ENCODE measurements at places on chromosomes 7 and 10.

DNA sequence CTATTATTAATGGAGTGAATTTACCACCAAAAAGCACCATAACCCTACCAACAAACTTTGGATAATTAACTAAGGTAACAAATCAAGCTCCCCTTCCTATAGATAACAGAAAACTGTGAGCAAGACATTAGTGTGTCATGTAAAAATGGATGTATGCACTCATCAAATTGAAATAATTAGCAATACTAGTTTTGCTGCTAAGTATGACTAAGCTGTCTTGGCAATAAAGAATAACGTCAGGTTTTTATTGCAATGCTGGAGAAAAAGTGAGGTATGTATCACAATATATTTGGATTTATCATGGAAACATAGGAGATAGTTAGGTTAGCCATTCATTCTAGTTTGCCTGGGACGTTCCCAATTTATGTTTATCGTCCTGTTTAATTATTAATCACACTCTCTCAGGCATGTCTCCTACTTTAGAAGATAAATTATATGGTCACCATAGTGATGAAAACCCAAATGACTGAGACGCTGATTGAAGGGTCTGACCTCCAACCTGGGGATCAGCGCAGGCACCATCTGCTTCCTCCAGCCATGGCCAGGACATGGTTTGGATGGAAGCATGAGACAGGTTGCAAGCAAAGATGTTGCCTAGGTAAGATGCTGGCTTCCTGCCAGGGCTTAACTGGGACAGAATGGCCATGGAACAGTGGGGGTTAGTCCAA lies 125.6 kb downstream of the FANK1 start:
- no peak for DNase-seq

DNA sequence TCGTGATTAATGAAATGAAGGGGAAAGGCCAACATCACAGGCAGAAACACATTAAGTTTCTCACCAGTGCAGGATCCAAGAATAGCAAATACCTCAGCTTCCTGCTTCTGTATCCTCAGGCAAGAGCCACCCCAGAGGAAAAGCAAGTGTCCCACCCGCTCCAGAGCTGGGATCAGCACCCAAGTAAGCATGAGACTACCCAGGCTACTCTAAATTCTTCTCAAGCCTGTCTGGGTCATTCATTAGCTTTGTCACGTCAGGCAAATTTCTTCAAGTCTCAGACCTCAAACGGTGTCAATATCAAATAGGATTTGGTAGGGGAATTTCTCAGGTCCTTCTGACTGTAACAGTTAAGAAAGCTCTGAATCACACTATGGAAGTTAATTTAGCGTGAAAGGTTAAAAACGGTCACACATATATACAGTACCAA lies 59.0 kb downstream of the GNA12 start:
- DNase-seq: no peak

GRCh38 chr7:155327590-155328320 lies 30.1 kb downstream of the INSIG1 start:
- DNase-seq: no peak

GRCh38 chr7:5448378-5449037 lies 24.9 kb upstream of the TNRC18 start:
- DNase-seq: no peak

- DNase-seq: no peak
Measured at GRCh38 chr10:89458291-89458690, 43.9 kb downstream of the IFIT5 start.

DNA sequence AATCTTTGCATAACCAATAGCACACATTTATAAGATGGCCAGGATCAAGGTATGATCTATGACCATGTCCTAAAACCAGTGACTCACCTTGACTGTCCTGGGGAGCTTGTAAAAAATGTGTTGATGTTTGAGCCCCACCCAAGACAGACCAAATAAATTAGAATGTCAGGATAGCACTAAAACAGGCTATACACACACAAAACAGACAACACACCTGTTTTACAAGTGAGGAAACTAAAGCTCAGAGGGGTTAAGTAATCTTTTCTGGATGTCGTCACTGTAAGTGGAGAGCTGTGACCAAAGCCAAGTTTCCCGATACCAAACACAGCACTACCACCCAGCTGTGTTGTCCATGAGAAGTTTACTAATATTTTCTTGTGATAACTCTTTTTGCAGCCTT lies 84.5 kb downstream of the AVL9 start:
- DNase-seq: no peak

GRCh38 chr10:93495654-93496321 lies 624 bp upstream of the CEP55 start:
- DNase-seq: peak; percentile 38

- no peak for DNase-seq
Measured at GRCh38 chr10:105586451-105587098, 945.5 kb downstream of the SORCS3 start.

DNA sequence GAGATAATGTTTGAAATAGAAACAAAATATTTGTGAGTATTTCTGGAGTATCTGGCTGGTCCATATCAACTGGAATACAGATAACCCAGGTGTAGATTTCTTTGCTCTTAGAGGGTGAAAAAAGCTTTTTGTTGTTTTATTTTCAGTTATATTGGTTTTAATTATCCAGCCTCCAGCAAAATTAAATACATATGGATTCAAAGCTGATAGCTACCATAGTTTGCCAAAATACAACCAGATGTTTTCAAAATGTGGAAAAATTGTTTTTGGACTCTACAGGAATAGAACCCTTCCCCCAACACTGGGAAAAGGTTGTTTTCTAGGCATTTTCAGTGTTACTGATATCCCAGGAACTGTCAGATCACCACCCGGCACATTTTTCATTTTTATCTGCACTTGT lies 30.1 kb downstream of the LRRC17 start:
- DNase-seq: no peak

DNA sequence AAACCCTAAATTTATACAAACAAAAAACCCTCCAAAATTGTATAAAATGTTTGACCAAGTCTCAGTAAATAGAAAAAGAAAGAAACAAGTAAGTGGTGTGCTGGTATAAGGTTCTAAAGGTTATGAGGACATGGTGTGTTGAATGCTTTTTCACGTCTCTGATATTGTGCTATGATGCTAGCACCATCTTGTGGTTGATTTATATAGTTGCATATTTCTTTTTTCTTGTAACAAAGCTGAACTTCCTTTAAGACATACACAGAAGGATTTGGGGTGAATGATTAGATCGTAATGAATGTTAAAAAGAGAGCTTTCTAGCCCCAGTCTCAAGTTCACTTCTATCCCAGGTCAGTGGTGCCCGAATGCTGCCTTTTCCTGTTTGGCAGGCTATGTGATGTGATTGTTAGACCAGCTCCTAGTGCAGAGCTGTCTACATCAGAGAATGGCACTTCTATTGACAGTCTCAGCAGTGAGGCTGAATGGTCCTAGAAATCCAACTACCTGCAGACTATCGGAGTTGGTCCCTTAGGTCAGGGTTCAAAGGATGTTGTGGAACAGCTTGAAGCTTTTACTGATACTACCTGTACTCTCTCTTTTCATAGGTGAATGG lies 25.0 kb downstream of the VTI1A start:
- DNase-seq: peak; percentile 59

Measured in hematopoietic multipotent progenitor cell treated with erythropoietin and hydrocortisone succinate and interleukin-3 and kit ligand, for 17 days (in vitro differentiated cells).